Cortex of kidney (tissue), 1 donor: ENCODE measurements at places on chromosomes 12 and 14.

- DNase-seq = no peak
These were observed 231.2 kb downstream of the PIK3C2G start for GRCh38 chr12:18492372-18493025.

DNA sequence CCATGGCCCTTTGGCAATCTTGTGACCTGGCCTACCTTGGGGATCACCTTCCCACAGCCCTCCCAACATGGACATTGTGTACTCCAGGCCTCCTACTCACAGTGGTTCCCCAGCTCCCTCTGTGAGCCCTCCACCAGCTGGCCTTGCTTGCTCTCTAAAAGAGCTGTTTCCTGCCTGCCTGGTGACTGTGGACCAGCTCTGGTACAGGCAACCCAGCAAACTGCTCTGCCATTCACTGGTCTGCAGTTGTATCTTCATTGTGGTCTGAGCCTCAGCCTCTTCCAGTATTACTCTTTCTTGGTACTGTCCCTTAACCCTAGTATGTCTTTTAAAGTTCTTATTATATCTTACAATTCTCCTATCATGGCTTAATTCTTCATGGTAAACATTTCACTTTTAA lies 236.2 kb downstream of the KTN1 start:
- DNase-seq = no peak

GRCh38 chr12:103824845-103825244 lies 16.2 kb downstream of the NT5DC3 start:
- no peak for DNase-seq

GRCh38 chr12:83818881-83819280 lies 1093.7 kb downstream of the SLC6A15 start:
- no peak for DNase-seq

DNA sequence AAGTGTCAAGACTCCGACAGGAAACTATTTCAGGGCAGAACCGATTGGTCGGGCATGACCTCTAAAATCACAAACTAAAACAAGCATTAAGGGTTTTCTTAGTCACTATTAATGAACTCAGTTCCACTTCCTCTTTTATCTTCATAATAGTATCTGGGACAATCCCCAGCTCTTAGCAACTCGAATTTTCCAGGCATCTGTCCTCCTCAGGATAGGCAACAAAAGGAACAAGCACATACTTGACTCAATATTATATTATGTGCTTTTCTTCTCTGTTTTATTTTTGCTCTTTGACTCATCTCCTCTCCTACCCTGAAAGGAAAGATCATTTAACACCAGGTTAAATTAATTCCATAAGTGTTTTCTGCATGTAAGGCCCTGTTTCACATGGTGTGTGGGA lies 638.3 kb upstream of the TBX3 start:
- DNase-seq = no peak

DNA sequence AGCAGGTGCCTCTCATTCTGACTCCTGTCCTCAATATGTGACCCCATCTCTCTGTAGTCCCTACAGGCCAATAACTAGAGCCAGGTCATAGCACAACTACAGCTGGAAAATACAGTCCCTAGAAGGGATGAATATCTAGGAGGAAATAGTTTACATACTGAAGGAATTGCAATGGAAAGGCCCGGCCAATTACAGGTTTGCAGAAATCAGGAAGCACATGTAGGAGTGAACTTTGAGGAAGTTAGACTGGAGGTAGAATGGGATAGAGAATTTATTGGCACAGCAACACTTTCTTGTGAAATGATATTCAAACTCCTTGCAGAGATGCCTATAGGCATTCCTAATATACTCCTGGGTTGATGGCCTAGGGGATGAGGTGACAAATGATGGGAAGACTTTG lies 257.3 kb downstream of the GRIN2B start:
- DNase-seq = no peak

GRCh38 chr12:71155225-71155624 lies 2.6 kb downstream of the TSPAN8 start:
- DNase-seq = no peak

DNA sequence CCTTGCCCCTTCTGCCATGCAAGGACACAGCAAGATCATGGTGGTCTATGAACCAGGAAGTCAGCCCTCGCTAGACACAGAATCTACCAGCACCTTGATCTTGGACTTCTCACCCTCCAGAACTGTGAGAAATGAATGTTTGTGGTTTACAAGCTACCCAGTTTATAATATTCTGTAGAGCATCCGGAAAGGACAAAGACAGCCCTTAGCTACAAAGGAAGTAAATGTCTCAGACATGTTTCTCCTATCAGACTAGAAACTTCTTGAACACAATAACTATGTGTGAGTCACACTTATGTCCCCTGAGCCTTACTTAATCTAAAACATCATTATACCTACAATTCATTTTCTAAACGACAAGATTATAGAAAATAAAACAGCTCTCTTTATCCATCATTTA lies 176.7 kb downstream of the KLHL28 start:
- no peak for DNase-seq

- no peak for DNase-seq
These were observed 465.2 kb downstream of the VRK1 start for GRCh38 chr14:97262336-97262735.

GRCh38 chr14:94129111-94129757 lies at the start of gene IFI27L2:
Gene IFI27L2 (minus strand): TSS chr14:94129604. CDS start chr14:94129564, 40 bp downstream.
- DNase-seq = no peak

DNA sequence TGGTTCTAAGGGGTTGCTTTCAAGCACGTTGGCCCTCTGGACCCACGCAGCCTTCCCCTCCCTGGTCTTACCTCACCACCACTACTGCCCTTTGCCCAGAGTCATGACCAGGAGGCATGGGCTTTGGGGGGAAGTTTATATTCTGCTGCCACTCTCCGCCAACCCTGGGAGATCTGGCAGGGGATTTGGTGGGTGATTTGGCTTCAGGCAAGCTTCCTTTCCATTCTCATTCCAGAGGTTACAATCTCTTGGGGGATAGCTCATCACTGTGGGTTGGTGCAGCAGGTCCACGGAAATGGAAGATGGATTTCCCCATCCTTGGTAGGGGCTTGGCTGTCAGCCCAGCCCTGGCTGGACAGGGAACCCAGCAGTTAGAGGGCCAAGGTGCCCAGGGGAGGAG lies 6.3 kb downstream of the PAH start:
- DNase-seq = no peak

DNA sequence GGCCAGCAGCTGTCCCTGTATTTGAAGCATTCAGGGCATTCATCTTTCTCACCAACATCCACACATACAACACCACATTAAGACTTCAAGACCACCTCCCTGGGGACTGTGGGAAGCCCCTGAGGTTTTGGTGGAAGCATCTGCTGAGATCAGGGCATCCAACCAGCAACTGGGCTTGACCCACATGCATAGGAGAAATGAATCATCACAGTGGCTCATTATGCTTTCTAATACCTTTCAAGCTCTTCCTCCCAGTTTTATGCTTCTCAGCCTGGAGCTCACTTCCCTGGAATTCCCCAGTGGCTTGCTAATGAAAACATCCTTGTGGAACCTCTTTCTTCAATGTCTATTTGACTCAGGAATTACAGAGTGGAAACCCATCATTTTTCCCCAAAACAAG lies 21.4 kb upstream of the CMKLR1 start:
- DNase-seq = no peak

DNA sequence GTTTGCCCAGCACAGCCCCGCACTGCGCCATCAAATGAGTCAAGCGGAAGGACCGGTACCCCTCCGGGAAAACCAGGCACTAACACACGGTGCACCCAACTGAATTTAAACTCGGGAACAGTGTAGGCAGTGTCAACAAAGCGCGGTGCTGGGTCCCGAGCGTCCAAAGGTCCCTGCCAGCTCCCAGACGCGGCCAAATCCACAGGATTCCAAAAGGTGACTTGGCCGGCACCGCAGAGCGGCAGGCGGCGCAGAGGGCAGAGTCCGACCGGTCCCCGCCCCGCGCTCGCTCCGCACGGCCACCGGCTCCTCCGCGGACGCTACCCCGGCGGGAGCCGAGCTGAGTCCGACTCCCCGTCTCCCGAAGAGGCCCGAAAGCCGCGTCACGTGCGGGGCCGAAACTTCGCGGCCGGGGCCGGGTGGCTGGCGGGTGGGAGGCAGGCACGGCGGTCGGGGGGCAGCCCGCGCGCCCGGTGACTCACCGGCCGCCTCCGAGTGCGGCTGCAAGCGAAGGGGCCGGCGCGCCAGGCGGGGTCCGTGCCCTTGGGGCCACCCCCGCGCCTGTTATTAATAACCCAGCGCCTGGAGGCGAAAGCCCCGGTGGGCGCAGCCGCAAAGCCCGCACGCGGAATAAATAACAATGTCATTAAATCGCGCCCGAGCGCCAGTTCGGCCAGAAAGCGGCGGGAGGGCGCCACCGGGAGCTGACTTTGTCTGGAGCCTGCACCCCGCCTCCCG lies 863 bp downstream of the DENND5B start:
- DNase-seq = no peak

- no peak for DNase-seq
These were observed 64.7 kb downstream of the CCDC92 start for GRCh38 chr12:123907726-123908476.

GRCh38 chr14:23567186-23568020 lies at the start of gene AP1G2:
Gene AP1G2 (minus strand): TSS chr14:23567791. CDS start chr14:23567314, 477 bp downstream.
- no peak for DNase-seq

- DNase-seq = no peak
These were observed 20.0 kb downstream of the TMEM30B start for GRCh38 chr14:61260939-61261776.

DNA sequence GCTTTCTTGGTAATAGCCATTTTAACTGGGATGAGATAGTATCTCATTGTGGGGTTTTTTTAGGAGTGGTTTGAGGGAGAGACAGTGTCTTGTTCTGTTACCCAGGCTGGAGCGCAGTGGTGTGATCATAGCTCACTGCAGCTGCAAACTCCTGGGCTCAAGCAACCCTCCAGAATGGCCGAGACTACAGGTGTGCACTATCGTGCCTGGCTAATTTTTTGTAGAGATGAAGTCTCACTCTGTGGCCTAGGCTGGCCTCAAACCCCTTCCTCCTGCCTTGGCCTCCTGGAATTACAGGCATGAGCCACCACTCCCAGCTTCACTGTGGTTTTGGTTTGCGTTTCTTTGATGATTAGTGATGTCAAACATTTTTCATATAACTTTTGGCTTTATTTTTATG lies 293.6 kb downstream of the ERC1 start:
- no peak for DNase-seq

DNA sequence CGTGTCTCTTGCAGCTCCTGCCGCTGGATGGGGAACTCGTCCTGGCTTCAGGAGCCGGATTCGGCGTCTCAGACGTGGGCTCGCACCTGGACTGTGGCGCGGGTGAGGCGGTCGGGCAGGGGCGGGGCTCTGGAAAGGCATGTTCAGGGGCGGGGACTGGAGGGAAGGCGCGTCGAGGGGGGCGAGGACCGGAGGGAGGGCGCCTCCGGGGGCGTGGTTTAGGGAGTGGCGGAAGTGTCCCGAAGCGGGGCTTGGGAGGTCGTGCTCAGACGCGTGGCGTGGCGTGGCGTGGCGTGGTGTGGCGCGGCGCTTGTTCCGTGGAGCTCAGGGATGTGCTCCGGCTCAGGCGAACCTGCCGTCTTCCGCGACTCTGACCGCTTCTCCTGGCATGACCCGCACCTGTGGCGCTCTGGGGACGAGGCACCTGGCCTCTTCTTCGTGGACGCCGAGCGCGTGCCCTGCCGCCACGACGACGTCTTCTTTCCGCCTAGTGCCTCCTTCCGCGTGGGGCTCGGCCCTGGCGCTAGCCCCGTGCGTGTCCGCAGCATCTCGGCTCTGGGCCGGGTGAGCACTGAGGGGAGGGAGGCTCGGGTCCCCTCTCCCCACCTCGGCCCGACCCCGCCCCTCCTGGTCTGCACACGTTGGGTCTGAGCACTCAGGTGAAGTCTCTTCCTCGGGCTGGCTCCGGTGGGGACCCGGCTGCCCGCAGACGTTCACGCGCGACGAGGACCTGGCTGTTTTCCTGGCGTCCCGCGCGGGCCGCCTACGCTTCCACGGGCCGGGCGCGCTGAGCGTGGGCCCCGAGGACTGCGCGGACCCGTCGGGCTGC lies 6.2 kb downstream of the AMN start:
- no peak for DNase-seq

- no peak for DNase-seq
These were observed 17.6 kb upstream of the EID3 start for GRCh38 chr12:104285740-104286515.

DNA sequence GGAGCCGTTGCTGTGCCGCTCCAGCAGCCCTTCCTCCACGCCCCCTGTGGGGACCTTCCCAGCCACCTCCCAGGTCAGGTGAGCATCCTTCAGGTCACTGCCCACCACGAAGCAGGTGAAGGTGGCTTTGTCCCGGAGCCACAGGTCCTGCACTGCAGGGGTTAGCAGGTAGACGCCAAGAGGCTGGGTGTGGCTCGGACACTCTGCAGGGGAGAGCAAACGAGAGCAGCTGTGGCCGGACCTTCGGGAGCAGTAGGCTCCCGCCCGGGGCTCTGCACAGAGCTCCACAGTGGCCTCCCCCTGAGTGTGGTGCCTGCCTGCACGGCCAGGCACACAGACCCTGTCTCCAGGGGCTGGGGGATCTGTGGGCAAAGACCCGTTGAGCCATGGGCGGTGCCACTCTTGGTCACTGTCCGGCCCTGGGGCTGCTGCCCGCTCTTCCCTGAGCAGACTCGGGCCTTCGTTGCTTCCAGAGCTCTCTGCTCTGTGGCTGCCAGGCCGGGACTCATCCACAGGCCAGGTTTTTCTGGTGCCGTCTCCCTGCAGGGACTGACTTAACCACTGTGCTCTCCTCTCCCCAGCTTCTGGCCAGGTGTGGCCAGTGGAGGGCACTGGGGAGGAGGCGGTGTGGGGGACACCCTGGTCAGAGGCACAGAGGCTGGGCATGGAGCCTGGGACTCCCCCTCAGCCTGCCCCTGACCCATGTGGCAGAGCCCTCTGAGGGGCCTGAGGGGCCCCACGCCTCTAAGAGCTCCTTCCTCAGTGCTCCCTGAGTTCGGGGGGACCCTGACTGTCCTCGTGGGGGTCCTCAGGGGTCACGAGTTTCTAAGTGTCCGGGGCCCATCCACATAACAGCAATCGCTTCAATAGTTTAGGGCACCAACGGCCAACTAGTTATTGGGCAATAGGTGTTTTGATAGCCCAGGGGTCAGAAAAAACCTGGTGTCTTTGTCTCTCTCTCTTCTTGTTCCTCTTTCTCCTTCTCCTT lies 314.9 kb downstream of the TMEM121 start:
- no peak for DNase-seq

- no peak for DNase-seq
These were observed 75.5 kb downstream of the SLC8A3 start for GRCh38 chr14:70113211-70113610.
